RKO (cell line): ENCODE measurements at places on chromosomes 5 and 9.

DNA sequence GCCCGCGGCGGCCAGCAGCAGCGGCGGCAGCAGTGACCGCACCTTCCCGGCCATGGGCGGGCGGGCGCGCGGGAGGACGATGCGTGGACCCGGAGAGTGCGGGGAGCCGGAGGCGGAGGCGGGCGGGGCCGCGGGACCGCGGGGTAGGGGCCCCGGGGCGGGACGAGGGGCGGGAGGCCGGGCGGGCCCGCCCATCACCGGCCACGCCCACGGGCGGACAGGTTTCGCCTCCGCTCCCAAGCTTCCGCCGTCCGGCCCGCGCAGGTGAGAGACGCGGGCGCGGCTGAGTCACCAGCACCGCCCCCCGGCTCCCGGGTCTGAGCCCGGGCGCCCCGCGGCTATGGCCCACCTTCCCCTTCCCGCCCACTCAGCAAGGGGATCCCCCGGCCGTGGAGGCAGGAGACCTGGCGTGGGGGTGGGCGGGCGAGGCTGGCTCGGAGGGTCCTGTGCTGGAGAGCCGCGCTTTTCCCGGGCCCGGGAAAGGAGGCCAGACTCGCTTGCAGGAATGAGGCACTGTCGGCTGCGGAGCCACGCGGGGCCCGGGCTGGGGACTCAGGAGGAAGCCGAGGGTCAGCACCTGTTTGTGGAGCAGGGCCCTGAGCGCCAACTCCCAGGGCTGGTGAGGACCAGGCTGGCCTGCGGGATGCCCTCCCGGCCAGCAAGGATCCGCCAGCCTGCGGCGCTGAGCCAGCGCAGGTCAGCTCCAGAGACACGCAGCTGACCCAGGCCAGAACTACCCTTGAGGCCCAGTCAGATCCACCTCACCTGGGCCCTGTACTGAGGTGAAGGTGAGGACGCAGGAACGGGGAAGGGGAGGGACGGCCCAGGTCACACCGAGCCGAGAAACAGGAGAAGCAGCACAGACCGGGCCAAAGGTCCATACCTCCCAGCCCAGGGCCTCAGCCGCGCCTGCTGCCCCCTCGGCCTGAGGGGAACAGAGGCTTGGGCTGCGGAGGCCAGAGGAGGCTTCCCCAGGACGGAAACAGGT is at the start of gene ENTPD2:
TSS of gene ENTPD2 (minus strand) at position 118 of the 988 bp plus-strand sequence. CDS start at position 54, 64 bp downstream.
- no peak for DNase-seq

GRCh38 chr9:83512621-83513020 is 25.6 kb downstream of the FRMD3 start:
- no peak for DNase-seq

DNA sequence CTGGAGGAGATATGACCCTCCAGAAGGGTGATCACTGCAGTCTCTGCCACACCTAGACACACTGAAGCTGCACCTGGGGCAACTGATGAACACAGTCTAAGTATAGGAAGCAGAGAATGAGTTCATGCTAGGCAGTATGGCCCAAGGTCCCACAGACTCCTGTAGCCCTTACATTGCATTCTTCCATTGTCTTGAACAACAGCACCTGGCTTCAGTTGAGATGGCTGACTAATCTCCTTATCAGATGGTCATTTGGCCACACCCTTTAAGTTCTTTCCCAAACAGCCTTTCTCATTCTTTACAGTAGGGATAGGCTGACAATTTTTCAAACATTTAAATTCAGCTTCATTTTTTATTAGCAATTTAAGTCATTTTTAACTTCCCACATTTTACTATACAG is 23.1 kb downstream of the CENPK start:
- no peak for DNase-seq

DNA sequence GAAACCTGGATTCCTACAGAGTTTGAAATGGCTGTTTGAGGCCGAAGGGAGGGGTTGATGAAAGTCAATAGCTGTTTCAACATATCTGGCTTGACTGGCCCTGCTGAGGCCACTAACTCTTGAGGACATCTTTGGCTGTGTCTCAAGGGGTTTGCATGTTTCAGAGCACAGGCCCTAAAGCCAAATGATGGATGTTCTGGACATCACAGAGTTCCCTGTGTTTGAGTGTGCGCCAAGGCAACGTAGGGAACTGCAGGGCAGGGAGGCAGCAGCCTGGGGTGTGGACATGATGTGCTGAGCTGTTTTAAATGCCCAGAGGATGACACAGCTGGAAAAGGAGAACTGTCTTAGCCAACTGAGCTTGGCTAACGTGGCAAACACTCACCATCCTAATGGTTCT is 89.6 kb downstream of the RAPGEF1 start:
- DNase-seq: no peak

DNA sequence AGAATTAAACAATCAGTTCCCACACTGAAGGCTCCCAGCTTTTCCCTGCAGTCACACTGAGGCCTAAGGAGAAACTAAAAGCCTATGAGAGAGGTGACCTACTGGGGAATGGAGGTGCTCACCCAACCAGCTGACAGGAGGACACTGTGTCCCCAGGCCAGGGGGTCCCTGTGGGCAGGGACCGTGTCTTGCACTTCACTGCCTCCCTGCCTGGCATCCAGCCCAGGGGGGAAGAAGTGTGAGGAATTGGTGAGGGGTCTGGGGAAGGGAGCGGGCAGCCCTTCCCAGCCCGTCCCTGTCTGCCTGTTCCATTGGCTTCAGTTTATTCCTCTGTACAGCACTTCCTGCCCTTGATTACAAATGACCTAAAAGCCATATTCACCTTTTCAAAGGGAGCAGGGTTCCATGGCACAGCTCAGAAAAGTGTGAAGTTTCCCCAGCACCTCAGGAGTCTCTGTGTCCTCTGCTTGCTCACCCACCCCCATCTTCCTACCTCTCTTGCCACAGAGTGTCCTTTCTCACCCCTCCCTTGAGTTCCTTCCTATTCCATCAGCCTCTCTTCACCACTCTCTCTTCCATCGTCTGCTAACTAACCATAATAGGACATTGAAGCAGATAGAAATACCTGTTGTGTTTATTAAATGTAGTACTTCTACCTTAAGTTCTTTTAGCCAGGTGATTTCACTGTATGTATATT is 12.9 kb downstream of the OTULINL start:
- no peak for DNase-seq
